ENCODE measurements at places on chromosomes 3 and 15.

DNA sequence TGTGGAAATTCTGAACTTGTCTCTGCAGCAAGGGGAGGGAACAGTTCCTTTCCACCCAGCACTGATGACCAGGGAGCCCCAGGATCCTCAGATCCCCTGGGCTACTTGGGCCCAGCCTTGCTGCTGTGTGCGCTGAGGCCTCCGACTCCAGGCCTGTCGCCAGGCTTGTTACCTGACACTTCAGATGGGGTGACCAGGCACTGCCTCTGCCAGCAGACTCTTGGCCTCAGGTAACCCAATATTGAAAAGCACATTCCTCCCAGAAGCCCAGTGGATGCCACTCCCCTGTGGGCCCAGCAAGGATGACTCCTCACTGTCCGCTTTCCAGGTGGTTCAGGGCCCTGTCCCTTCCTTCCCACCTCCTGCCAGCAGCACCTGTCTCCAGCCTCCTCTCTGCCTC lies 3.5 kb upstream of the PLA2G4E start:
- DNase-seq: no peak

- peak; percentile 62 for DNase-seq
Observed at GRCh38 chr3:194136519-194137007, 615 bp downstream of the HES1 start.

DNA sequence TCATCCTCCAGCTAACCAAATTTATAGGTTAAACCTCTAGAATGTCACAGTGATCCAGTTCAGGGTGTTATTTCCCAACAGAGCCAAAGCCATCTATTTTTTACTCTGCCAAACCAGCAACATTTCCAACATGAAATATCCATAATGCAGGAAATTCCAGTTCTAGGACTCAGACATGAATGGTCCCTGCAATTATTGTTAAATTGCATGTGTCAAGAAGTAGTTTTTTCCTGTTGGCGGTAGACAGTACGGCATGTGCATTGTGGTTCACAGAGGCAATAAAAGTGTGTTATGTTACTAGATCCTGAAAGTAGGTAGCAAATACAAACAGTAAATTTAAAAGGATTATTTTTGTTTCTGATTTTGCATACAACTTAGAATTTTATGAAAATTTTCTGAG lies 215.7 kb upstream of the THBS1 start:
- DNase-seq: no peak

GRCh38 chr3:16721494-16721893 lies 116.3 kb upstream of the DAZL start:
- no peak for DNase-seq

DNA sequence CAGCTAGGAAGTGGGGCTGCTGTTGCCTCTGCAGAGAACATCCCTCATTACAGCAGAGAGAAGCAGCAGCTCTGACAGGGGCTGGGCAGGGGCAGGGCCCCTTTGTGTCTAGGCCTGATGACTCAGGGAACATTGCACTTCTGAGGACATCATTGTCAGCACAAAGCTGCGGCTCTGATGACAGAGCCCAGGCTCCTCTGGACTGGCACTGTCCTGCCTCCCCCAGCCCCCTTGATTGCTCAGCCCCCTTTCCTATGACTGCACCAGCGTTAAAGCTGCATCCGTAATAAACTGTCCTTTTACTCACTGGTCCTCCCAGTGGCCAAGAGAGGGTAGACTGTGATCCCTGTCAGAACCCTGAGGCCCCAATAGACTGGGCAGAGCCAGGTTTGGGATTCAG lies 18.3 kb downstream of the TRH start:
- no peak for DNase-seq

GRCh38 chr15:70327856-70328678 lies 230.3 kb upstream of the TLE3 start:
- no peak for DNase-seq

DNA sequence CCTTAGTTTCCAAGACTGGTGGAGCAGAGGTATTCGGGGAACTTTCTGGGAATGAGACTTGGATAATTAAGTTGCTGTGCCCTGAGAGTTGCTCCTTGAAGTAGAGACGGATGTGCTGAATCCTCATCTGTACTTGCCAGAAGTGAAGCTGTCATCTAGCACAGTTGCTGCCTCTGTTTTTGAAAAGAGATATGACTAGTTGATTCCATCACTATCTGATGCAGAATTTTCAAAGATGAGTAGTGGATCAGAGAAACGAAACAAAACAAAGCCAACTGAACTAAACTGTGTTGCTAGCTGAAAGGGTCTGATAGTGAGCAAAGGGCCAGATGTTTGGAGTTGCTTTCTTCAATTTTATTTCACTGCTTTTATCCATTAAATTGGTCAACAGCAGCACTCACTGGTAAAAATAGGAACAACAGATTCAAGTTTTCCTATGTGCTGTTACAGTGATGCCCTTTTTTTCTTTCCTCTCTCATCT lies 52.7 kb downstream of the MITF start:
- no peak for DNase-seq

DNA sequence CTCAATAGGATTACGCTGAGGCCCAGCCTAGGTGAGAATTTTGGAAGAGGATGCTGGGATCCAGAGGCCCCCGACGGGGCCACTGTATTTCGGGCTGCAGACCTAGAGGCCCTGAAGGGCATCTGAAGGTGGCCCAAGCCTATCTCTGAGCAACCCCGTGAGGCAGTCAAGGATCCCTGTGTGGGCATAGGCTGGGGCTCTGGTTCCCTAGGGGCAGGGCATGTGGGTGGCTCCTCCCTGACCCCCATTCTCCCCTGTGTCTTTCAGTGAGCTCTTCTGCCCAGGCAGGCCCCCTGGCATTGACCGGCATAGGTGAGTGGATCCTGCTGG lies 216.0 kb downstream of the SNRPN start:
- DNase-seq: no peak

DNA sequence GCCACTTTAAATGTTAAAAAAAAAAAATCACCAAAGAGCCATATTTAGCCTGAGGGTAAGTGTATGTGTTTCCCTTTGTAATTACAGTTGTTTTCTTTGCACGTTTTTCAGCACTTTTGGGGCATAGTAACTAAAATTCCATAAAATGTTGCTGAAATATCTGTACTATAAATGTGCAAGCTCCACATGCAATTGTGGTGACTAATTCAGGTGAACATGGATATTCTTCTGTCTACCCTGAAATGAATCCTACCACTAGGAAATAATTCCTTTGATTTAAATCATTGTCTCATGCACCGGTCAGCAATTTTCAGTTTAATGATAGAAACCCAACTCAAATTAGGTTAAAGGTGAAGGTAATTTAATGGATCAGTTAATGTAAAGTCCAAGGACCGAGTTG lies 13.1 kb upstream of the TFG start:
- no peak for DNase-seq

DNA sequence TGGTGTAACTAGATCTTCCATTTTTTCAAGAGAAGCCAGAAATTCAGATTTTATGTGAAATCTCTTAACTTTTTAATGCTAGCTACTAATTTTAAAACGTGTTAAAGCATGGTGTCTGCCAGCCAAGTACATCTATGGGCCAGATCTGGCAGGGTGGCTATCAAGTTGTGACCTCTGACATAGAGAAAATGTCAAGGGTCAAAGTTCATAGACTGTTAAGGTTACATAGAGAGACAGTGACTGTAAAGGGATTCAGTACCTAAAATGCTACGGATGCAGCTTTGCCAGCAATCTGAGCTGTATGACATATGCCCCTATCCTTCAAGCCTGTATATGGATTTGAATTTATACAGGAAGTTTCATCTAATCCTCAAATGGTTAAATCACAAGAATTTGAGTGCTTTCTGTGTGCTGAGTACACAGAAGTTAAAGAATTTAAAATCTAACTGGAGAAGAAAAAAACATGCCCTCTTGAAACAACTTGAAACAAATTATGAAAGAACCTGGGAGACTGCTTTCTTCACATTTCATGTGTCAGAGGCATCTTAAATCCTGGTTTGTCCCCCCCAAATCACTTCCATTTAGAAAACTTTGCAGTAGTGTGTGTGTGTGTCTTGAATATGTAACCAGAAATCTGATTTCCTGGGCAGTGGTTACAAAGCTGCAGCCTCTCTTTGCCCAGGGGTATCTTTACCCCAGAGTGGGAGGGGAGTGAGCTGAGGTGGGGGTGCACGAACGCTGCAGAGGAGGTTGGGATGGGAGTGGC lies 895 bp upstream of the ARHGAP31 start:
- DNase-seq: no peak

DNA sequence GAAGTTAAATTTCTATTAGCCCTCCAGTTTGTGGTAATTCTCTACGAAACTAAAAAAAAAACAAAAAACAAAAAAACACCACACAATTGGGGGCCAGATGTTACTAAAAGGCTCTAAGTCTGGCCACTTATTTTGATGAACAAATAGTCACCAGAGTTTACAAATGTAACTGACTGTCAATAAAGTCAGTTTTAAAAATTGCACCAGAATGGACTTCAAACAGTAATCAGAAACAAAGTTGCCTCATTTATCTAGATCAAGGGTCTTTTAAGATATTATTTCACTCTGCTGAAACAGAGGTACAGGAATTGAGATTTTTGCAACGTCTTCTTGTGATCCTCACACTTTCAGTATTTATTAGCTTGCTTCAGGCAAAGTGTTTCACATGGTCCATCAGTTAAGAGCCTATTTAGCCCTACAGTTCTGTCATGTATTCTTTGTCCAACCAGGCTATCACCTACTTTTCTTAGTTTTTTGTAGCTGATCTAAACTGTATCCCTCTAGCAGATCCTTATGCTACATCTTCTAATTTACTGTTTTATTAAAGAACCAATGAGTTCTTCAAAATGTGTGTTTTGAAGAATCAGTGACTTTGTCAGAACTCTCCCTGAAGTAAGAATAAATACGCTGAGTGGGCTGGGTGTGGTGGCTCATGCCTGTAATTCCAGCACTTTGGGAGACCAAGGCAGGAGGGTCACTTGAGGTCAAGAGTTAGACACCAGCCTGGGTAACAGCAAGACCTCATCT lies 74.7 kb downstream of the ANKRD28 start:
- DNase-seq: no peak

GRCh38 chr3:114691871-114692270 lies 398.0 kb downstream of the TIGIT start:
- no peak for DNase-seq

GRCh38 chr15:101027920-101028319 lies 108.8 kb downstream of the LRRK1 start:
- no peak for DNase-seq

DNA sequence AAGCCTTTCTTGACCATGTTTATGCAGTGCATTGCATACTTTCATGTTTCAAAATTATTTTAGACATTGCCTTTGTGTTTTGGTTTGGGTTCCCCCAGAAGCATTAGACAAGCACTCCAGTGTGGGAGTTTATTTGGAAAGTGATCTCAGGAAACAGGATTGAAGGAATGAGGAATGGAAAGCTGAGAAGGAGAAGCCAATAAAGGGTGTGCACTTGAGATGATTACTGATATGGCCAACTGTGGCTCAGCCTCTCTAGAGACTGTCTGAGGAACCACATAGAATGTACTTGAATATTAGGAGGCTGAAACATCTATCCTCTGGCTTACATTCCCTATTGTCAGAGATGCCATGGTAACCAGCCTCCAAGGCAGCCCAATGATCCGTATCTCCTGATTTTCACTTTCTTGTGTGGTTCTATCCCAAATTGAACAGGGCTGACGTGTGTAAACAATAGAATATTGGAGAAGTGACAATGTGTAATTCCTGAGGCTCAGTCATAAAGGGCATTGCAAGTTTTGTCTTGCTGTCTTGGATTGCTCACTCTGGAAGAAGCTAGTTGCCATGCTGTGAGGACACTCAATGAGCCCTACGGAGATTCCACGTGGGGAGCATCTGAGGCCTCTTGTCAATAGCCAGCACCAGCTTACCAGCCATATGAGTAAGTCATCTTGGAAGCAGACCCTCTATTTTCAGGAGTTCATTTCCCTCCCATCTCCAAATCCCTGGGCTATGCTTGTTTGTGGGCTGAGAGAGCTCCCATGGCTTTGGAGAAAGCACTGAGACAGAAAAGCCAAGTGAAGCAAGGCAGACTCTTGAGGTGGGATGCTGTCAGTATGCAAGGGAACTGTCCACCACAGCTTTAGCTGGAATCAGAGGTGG lies 84.7 kb downstream of the SCN11A start:
- DNase-seq: peak; percentile 15

DNA sequence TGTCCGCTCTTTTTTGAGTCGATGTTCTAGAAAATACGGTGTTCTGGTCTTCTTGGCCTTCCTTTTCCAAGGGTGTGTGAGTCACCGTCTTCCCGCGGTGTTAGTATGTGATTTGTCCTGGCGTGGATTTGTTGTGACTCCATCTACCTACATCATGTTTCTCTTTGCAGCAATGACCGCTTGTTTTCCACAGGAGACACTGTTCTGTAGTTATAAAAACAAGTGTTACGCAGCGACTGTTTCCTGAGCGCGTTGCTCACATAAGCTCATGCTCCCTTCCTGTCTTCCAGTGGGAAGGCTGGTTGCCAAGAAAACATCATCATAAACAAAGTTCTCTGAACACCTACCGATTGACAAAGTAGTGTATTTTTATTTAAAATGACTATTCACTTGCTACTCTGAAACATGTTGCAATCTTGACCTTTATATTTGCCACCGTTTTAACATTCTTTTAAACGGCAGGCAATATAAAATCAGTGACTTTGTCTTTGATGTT lies 19.0 kb downstream of the USP13 start:
- no peak for DNase-seq

- DNase-seq: no peak
Observed at GRCh38 chr15:55320238-55320550, 1.2 kb downstream of the PIGB start.

- no peak for DNase-seq
Observed at GRCh38 chr15:98609144-98609852, 39.0 kb upstream of the IGF1R start.

- DNase-seq: no peak
Observed at GRCh38 chr3:192001218-192001617, 540.3 kb downstream of the PYDC2 start.

DNA sequence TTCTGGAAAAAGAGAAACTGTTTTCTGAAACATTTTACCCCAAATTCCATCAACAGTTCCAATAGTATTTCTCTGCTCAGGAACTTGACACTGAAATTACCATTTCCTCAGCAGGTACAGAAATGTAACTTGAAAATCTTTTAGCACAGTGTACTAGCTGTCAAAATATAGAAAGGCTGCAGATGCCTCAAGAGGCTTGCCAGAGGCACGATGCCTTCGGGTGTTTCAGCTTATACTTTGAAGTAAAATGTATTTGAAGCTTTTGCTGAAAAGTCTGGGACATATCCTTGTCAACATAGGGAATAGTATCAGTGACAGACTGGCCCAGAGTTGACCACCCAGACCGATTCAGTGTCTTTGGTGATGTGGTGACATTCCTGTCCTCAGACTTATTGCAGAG lies 154.4 kb upstream of the CHRM5 start:
- no peak for DNase-seq

DNA sequence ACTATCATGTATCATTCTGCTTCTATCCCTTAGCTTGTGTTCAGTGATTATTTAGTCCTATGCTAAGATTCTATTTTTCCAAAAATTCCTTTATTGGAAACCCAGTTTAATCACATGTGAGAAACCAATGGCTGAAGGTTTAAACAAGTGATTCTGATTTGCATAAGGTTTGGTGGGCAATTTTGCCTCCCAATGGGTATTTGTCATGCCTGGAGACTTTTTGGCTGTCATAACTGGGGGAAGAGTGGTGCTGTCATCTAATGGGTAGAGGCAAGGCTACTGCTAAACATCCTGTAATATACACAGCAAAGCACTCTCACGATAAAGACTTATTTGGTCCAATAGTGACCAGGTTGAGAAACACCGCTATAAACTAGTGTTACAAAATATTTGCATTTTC lies 148.7 kb downstream of the ALCAM start:
- no peak for DNase-seq

- no peak for DNase-seq
Observed at GRCh38 chr3:170697131-170697530, 111.3 kb upstream of the SLC7A14 start.
